AG10803 (cell line): ENCODE measurements at places on chromosomes 13 and 19.
A peak's percentile ranks its signal among the peaks of the same experiment; 100 is the strongest.

DNA sequence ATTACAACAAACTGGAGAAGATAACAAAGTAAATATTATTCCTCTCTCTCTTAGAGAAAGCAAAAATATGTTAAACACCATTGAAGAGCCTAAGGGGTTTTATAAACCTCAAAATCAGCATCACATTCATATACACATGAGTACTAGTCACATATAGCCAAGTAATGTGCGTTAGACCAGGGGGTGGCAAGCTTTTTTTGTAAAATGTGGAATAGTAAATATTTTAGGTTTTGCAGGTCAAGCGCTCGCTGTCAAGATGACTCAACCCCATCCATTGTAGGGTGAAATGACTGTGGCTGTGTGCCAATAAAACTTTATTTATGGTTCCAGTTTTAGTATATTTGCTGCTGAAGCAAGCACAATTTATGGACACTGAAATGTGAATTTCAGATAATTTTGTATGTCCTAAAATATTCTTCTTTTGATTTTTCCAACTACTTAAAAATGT lies 21.7 kb downstream of the RFX2 start:
- DNase-seq: no peak

DNA sequence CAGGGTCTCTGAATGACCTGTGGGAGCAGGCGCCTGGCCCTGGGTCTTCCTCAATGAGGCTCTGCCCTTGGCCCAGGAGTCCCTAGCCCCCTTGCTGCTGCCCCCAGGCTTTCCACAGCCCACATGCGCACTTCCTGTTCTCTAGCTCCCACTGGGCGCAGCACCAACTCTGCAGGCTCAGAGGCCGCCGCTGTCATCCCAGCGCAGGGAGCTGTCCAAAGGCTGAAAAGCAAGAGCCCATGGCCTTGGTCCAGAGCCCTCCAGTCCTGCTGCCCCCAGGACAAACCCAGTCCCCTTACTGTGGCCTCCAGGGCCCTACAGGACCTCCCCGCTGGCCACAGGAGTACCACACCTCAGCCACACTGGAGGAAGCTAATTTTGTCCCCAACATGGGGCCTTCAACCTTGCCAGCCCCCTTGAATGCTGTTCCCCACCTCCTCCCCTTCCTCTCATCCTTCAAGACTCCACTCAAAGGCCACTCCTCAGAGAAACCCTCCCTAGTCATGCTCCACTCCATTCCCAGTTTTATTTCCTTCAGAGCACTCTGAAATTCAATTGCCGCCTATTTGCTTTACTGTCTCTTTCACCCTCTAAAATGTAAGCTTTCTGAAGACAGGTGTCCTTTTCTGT lies 8.0 kb upstream of the POU2F2 start:
- peak; percentile 60 for DNase-seq

DNA sequence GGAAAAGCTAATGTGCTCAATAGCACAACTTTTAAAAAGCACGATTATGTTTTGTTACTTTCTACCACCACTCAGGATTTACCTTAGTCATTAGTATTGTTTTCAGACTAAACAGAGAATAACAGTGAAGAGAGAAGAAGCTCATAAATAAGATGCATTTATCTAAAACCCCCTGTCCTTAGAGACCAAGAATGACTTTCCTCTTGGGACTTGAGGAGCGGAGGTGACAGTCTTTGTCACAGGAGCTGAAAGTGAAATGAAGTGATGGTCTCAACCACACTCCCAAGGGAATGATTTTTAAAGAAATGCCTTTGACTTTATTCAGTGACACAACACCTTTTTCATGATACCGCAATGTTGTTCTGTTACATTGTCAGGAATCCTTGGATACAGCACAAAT lies 190.6 kb upstream of the NBEA start:
- no peak for DNase-seq

DNA sequence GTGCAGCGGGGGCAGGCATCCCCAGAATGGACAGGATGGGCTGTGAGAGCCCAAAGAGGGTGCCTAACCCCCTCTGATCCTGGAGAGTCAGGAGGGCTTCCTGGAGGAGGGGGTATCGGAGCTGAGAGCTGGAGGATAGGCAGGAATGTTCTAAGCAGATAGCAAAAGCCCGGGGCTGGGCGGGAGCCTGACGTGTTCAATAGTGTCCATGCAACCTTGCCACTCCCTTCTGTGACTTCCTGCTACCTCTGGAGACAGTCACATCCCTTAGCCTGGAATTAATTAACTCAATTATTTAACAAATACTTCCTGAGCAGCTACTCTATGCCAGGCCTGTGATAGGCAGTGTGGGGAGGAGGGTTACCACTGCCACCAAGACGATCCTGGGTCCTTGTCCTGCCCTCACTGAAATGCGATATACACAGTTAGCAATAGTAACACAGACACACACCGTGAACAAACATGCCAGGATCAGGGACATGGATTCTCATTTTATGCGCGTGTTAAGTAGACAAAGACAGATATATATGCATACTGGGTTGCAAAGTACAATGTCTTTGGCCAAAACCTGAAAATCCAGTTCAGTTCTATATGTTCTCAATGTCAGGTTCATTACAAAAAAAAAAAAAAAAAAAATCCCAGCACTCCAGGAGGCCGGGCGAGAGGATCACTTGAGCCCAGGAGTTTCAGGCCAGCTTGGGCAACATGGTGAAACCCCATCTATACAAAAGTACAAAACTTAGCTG lies 10.7 kb downstream of the AP2S1 start:
- peak; percentile 29 for DNase-seq

- no peak for DNase-seq
These were observed 13.5 kb downstream of the LMNB2 start for GRCh38 chr19:2443116-2443784.
